ENCODE measurements at places on chromosomes 5 and 9.

DNA sequence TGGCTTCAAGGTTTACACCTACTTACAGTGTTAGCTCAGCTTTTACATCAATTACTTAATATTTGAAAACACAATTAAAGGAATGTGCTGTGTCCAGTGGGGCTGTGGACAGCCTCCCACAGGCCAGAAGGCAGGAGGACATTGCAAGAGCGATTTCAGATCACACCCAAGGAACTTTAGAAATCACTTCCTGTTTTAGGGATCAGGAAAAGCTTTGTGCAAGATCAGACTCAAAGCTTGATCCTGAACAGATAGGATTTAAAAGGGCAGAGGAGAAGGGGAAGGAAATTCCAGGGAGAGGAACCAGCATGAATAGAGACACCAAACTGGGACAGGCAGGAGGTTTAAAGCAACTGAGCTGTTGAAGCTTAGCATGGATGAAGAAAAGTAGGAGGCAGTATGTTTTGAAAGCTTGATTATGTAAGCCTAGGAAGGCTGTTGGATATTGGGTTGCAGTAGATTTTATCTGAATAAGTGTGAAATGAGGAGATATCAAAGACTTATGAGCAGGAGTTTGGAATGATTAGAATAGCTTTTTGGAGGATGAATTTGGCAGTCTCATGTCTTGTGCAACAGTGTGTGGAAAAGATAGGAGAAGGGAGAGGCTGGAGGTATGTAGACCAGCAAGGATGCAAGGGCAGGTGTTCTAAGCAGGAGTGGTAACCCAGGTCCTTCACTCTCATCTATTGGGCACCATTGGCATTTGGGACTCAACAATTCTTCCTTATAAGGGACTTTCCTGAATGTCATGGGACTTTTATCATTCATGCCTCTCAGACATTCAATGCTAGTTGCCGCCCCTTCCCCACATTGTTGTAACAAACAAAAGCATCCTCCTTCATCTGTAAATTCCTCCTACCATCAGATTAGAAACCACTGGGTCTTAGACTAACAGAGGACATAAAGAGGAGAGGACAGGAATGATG is 123.5 kb downstream of the TARS1 start:
- no peak for DNase-seq

- DNase-seq, result no peak
These were observed 52.1 kb upstream of the WWC1 start for GRCh38 chr5:168239325-168239724.

DNA sequence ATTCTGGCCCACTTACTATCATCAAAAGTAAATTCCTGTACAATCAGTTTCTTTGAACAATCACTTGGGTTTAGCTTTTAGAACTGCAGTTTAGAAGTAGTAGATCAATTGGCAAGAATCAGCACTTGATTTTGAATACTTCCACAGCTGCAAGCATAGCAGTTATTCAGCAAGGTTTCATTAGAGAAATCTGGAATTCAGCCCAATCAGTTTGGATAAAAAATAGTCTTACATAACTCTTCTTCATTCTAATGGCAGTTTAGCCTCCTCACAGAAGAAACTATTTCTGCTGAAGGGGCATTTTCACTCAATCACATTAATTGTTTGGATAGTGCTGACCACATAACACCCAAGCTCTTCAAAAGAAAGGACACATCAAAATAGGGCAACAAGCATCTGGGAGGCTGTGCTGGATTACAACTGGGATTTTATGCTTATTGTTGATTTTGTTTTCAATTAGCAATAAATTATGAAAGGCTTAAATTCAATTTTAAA is 336.2 kb upstream of the PDE4D start:
- DNase-seq, result no peak

GRCh38 chr5:158840193-158840592 is 259.5 kb downstream of the EBF1 start:
- peak; percentile 73 for DNase-seq

- peak; percentile 83 for DNase-seq
These were observed 142.6 kb upstream of the LMX1B start for GRCh38 chr9:126471084-126471624.

DNA sequence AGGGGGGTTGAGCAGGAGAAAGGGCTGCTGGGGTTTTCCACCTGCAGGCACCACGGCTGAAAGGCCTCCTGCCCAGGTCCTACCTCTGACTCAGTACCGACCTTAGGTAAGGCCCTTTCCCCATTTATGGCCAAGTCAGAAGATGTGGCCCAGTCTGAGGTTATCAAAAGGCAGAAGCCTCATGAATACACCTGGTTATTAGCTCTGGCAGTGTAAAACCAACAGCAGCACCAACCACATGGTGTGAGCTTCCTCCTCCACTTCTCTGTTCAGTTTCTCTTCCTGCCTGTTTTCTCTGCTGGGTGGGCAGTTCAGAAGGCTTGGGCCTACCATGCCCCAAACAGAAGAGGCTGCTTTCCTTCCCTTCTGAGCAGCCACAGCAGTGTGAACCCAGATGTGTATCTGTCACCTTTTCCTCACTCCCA is 86.9 kb downstream of the UGCG start:
- no peak for DNase-seq

DNA sequence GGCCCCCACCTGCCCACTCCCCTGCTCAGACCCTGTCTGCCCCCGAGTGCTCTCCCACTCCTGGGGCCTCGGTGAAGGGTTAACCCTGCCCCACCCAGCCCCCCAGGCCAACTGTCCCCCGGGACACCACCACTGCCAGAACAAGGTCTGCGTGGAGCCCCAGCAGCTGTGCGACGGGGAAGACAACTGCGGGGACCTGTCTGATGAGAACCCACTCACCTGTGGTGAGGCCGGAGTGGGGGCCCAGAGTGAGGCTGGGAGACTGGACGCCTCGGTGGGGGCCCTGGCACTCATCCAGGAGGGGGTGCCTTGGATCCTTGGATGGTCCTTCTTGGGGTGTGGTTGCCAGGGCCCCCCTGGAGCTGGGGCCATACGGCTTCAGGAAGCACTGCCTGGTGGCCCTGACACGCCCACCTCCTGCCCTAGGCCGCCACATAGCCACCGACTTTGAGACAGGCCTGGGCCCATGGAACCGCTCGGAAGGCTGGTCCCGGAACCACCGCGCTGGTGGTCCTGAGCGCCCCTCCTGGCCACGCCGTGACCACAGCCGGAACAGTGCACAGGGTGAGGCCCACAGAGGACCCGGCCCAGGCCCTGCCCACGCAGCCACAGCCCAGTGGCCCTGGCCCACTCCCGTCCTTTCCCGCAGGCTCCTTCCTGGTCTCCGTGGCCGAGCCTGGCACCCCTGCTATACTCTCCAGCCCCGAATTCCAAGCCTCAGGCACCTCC is 2.1 kb downstream of the MAMDC4 start:
- DNase-seq, result no peak

- no peak for DNase-seq
These were observed 88.5 kb upstream of the SPDL1 start for GRCh38 chr5:169494941-169495548.

DNA sequence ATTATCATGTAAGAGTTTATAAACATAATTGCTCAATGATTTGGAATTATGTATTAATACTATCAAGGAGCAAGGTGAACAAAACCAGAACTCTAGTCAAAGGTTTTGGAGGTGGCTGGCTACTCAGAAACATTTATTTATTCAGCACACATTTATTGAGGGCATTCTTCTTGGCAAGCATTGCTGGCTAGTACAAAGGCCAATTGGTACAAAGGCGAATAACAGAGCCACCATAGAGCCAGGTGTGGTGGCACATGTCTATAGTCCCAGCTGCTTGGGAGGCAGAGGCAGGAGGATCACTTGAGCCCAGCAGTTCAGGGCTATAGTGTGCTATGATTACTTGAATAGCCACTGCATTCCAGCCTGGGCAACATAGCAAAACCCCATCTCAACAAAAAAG is 242.1 kb downstream of the CWC27 start:
- no peak for DNase-seq

All from AG09309 (cell line).